ENCODE measurements at places on chromosomes 1 and 21. TPM values are rescaled to one million over a fixed set of nuclear protein-coding genes. Genes with fewer than 3 reads are reported as not detected.
A peak's percentile ranks its signal among the peaks of the same experiment; 100 is the strongest.

The USP48 gene
- total RNA-seq: 61.5 TPM

The KRTAP19-4 gene
- total RNA-seq: not detected

- no peak for DNase-seq
These were observed 513.0 kb downstream of the NUF2 start for GRCh38 chr1:163834778-163835177.

GRCh38 chr1:3463408-3463863, 9.0 kb downstream of the ARHGEF16 start:
- DNase-seq: no peak

The WDR64 gene
- total RNA-seq: not detected

The MAN1C1 gene
- total RNA-seq: 2.8 TPM

The SPSB1 gene
- 0.92 TPM for total RNA-seq

The CD101 gene
- 0.39 TPM for total RNA-seq

- no peak for DNase-seq
These were observed 137.8 kb downstream of the TSEN15 start for GRCh38 chr1:184189361-184189760.

The LINGO4 gene
- 0.09 TPM for total RNA-seq

The HPCAL4 gene
- total RNA-seq: 1.9 TPM

GRCh38 chr1:244778344-244778743, 57.1 kb upstream of the COX20 start:
- DNase-seq: no peak

DNA sequence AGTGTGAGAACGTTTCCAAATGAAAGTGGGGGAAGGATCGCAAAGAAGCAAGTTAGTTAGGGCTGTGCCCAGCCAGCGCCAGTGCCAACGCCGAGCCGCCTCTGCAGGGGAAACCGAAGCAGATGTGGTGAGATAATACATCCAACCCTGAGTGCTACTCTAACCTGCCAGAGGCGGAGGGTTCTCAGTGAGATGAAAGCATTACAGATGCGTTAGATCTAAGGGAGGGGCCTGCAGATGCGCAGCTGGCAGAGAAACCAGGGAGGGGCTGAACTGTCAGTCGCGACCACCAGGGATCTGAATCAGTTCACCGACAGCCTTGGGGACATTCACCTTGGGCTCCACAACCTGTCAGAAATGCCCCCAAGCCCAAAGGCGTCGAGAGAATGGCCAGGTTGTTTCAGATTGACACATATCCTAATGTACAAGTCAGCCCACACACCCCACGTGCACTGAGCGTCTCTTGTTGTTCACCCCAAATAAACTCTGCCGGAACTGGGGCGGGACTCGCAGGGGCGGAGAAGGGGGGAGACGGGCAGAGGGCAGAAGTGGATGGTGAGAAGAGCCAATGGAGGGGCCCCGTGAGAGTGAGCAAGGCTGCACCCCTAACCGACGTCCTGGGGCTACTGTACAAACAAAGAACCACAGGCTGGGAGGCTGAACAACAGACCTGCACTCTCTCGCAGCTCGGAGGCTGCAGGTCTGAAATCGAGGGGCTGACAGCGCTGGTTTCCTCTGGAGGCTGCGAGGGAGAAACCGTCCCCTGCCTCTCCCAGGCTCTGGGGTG, 8.7 kb upstream of the UMODL1 start:
- peak; percentile 96 for DNase-seq

GRCh38 chr1:157597959-157598667, at the start of gene FCRL4:
TSS of gene FCRL4 (minus strand) at chr1:157598085. CDS start at chr1:157597944, 141 bp downstream.
- no peak for DNase-seq

The AUNIP gene
- total RNA-seq: 7.4 TPM

DNA sequence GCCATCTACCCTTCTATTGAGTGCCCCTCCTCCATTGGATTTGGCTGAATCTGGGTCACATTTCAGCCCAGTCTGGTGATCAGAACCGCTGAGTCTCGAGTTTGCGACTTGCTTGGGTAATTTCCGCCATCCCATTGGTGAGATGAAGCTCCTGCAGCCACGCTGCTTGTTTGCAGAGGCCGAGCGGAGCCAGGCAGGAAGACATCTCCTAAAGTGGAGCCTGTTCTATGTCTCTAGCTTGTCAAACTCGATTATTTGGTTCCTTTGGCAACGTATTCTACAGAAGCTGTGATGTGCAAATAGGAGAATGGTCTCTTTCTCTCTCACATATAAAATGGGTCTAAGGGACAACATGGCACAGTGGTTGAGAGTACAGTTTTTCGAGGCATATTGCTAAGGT, 206.8 kb upstream of the PLXNA2 start:
- no peak for DNase-seq

The CLEC20A gene
- not detected for total RNA-seq

The FCER1A gene
- total RNA-seq: not detected

DNA sequence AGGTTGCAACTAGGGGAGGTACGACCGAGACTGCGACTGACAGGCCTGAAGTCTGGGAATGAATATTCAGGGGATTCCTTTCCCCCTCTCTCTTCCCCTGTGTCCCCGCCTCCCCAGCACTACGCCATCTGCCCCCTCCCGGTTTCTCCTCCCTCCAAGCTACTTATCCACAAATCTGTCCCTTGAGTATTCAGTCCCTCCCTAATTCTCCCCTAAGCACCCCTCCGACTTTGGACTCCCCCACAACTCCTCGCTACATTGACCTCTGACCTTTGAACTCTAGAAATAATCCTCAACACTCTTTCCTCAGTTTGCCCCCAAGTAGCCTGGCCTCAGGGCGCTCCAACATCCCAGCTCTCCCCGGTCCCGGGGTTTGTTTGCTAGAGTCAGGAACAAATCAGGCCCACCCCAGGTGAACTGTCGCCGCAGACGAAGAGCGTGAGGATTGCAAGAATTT, 393 bp downstream of the LYSMD1 start:
- no peak for DNase-seq

The KIF2C gene
- 40.4 TPM for total RNA-seq

The MAEL gene
- not detected for total RNA-seq

All from CD8-positive, alpha-beta memory T cell (primary cell).